Suppressor macrophage (primary cell): ENCODE measurements at places on chromosomes 3 and 15.

GRCh38 chr15:48861813-48862431 is 16.0 kb upstream of the EID1 start:
- DNase-seq, result peak; percentile 84

DNA sequence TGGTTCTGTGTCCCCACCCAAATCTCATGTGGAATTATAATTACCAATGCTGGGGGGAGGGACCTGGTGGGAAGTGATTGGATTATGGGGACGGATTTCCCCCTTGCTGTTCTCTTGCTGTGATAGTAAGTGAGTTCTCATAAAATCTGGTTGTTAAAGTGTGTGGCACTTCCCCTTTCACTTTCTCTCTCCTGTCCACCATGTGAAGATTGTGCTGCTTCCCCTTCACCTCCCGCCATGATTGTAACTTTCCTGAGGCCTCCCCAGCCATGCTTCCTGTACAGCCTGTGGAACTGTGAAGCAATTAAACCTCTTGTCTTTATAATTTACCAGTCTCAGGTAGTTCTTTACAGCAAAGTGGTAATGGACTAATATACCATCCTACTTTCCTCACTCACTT is 289.6 kb downstream of the EFHB start:
- no peak for DNase-seq

- no peak for DNase-seq
Observed at GRCh38 chr15:32970847-32971246, 223.7 kb downstream of the FMN1 start.

GRCh38 chr3:102410616-102411015 is 24.2 kb upstream of the ZPLD1 start:
- no peak for DNase-seq

DNA sequence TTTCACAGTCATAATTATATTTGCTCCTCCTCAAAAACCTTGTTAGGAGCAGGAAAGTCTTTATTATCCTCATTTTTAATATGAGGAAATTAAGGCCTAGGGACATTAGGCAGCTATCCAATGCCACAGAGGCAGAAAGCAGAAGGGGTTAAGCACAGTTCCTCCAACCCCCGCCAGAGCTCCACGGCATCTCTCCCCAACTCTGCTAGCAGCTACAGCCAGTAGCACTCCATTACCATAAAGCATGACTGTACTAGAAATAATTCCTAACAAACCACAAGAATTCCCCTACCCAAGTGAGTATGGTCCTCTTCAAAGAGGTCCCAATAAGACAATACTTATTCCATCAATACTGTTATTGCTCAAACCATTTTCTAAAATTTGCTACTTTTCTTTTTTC is 9.8 kb downstream of the HEG1 start:
- DNase-seq, result peak; percentile 48

DNA sequence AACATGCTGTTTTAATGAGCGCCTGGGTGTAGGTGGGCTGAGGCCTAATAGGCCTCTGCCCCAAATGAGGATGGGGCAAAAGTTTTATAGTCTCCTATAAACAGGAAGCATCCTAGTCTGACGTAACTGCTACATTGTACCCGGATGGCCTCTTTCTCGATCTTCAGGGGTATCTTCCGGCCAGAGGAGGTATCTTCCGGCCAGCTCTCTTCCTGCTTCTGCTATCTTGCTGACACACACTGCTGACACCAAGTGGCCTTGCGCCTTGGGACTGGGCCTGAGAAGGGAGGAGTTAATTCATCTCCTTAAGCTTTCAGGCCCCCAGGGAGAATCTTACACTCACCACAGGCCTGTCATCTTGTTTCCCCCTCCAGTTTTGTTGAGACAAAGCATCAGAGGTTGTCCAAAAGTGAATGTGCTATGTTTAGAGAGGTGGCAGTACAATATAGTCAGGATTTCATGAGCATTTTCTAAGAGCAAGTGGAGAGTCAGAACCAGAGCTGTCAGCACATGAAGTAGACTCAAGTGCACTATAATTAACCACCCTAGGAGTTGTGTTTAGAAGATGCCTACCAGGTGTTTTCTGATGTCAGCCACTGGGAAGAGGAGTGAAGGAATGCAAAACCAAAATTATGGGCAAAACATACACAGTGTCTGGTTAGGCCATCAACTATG is 15.6 kb upstream of the IGSF10 start:
- DNase-seq, result no peak

DNA sequence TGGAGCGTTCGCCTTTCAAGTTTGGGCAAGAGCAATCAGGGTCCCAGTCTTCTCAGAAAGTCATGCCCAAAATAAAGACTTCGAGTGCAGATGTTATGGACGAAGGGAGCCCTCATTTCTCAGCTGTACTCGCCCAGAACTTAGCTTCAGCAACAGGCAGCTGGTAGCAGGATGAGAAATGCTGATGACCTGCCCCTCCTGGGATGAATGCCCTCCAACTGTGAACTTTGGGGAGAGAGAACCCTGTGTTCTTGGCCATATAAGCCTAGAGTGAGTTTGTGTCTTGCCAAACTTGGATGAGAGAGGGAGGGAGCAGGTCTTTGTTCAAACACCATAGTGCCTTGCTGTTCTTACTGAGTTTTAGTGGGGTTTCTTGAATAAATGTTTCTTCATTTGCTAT is 400.3 kb downstream of the LRTM1 start:
- DNase-seq, result no peak

- DNase-seq, result peak; percentile 33
Observed at GRCh38 chr3:4904811-4905695, 74.2 kb upstream of the BHLHE40 start.

DNA sequence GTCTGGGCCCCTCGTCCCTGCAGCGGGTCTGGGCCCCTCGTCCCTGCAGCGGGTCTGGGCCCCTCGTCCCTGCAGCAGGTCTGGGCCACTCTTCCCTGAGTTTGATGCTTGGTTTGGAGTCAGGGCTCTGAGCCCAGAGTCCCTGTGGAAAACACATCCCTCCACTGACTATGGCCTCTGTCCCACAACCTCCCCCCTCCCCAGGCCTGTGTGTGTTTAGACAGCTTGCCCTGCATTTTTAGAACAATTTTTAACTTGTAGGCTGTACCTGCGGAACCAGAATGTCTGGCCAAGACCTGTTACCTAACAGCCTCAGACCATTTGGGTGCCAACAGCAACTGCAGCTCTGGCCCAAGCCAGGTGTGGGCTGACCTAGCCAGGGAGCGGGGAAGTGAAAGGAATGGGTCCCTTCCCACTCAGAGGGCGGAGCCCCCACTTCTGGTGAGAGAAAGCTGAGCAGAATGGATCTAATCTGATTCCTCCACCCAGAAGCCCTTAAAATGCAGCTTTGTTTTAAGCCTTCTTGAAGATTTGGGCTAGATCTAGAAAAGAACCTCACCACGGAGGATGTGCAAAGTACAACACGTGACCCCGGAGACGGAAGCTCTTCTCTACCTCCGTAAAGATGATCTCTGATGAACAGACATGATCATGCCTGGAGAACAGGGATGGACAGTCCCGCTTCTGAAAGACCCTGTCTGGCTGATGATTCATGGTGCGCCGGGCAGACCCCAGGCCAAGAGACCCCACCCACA is 60.5 kb upstream of the TFRC start:
- DNase-seq, result no peak

- no peak for DNase-seq
Observed at GRCh38 chr3:168269001-168269400, 173.3 kb upstream of the GOLIM4 start.

DNA sequence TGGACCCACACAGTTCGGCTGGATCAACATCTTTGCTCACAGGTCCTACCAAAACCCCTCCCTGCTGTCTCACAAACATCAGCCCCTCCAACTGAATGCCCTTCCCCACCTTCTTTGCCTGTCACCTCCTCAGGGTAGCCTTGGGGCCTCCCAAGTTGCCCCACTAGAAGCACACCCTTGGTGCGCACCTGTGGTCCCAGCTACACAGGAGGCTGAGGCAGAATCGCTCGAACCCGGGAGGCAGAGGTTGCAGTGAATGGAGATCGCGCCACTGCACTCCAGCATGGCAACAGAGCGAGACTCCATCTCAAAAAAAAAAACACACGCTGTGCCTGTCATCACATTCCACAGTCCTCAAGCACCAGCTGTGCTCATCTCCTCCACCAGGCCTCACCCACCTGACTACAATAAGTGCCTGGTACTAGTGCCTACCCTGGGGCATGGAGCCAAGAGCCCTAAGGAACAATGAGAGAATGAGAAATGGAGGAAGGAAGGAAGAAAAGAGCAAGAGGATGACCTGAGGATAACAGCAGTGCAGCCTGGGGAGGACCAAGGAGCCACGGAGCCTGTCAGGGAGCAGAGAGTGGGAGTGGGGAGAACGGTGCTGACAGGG is 26.0 kb downstream of the RPN1 start:
- DNase-seq, result no peak

DNA sequence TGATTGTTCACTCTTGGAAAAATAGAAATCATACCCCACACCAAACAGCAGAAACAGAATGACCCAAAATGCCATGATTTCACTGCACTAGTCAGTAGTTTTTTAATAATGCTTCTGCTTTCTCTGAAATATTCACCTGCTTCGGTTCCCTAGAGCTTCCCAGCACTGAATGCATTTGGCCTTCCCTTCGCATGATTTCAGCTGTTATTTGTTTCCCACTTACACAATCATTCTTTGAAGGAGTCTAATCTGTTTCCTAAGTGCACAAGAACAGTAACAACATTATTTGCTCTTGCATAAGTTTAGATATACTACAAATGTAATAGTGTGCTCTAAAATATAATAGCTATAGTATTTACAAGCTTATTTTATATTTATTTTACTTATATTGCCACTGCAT is 178.7 kb downstream of the STAC start:
- no peak for DNase-seq

- DNase-seq, result no peak
Observed at GRCh38 chr3:180116658-180117057, 79.9 kb upstream of the PEX5L start.

- peak; percentile 88 for DNase-seq
Observed at GRCh38 chr3:171459942-171460724, at the start of gene TNIK. Gene TNIK, minus strand, starts transcription at chr3:171460405. Its CDS starts 342 bp downstream, at chr3:171460063.

DNA sequence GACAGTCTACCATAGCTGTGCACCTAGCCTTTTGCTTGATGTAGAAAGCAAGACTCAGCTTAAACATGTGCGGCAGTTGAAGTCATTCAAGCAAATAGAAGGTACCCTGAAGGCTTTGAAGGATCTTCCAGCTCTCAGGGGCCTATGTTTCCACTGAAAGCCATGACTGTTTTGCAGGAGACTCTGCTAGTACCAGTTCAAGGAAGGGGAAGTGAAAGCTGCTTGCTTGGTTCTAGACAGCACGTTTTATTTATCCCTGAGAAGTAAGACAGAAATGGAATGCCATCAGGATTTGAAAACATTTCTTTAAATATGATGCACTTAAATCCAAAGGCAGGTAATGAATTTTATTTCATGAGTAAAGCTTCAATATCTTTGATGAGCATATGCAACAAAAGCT is 311.4 kb downstream of the PDCD6IP start:
- peak; percentile 27 for DNase-seq

DNA sequence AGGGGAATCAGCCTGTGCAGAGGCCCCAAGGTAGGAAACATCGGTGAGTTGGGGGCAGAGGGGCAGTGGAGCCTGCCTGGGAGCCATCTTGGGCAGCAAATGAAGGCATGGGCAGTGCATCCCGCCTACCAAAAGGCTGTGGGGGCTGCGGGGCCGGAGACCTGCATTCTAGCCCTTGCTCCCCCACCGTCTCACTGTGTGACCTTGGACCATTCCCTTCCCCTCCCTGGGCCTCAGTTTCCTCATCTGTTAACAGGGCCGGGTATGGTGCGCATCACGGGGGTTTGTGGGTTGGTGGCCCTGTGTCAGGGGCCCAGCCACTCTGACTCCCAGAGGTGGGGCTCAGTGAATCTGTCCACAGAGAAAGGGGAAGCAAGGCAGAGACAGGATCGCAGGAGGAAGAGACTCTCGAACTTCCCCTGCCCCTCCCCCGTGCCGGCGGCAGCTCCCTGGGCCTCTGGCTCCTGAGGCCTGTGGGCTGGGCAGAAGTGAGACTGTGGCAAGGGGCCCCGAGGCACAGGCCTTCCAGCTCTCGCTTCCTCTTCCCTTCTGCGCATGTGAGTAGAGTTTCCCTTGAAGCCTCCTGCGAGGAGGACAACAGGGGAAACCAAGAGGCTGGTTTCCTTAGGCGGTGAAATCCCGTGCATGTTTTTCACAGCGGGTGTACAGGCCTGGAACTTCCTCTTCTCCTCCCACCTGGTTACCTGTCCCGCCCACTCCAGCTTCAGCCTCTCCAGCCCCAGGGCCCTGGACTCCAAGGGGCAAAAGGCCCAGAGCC is 42.9 kb downstream of the IDH2 start:
- DNase-seq, result peak; percentile 99

DNA sequence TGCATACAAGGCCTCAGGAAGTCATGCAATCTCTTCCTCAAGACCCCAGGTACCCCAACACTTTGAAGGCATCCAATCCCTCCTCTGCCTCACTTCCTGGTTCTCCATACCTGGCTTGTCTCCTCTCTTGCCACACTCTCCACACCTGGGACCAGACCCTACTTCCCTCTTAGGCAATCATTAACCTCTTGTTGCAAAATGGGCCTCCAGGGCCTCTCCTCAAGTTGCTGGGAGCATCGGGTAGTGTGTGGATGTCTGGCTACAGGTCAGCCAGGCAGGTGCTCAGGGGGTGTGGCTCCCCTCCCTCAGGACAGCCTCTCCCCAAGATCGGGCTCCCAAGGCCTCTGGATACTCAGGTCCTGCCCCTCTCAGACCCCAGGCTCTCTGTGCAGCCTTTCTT is 8.6 kb downstream of the PLA2G4E start:
- no peak for DNase-seq

DNA sequence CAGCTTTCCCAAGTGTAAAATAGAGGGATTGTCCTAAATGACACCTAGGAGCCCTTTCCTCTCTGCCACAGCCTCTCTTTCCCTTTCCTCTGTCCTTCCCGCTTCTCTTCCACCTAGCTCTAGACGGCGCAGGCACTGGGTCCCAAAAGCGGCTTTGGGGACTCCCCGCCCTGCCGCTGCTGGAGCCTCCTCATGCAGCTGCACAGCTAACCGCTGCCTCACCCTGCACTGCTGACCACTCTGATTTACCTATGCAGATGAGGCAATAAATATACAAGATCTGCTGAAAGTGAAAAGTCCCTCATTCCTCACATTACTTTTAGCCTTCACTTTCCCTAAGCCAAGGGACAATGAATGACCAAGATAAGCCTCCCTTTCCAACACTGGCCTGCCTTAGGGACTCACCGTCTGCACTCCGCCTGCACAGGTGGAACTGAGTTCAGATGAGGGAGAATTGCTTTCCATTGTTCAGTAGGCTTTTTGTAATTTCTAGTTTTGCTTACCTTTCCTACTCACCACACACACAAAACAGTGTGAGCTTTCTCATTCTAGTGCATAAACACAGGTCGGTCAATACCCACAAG is 197.5 kb upstream of the BCL6 start:
- no peak for DNase-seq

GRCh38 chr3:23405081-23405480 is 202.0 kb downstream of the UBE2E2 start:
- DNase-seq, result no peak

DNA sequence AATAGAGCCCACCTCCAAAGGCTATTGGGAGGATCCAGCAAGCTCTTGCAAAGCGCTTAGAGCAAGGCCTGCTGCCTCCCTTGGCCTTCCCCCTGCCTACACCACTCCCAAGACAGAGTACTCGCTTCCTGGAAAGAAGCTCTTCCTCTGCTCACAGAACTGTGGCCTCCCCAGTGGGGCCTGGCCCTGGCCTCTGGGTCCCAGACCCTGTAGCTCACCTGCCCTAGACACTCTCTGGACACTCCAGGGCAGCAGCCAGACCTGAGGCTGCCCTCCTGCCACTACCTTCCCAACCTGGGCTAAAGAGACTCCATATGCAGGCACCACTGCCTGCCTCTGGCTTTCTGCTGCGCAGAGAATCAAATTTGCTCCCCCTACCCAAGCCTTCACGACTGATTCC is 49.9 kb downstream of the GRIP2 start:
- no peak for DNase-seq
